ENCODE measurements at places on chromosomes 2 and 18.

DNA sequence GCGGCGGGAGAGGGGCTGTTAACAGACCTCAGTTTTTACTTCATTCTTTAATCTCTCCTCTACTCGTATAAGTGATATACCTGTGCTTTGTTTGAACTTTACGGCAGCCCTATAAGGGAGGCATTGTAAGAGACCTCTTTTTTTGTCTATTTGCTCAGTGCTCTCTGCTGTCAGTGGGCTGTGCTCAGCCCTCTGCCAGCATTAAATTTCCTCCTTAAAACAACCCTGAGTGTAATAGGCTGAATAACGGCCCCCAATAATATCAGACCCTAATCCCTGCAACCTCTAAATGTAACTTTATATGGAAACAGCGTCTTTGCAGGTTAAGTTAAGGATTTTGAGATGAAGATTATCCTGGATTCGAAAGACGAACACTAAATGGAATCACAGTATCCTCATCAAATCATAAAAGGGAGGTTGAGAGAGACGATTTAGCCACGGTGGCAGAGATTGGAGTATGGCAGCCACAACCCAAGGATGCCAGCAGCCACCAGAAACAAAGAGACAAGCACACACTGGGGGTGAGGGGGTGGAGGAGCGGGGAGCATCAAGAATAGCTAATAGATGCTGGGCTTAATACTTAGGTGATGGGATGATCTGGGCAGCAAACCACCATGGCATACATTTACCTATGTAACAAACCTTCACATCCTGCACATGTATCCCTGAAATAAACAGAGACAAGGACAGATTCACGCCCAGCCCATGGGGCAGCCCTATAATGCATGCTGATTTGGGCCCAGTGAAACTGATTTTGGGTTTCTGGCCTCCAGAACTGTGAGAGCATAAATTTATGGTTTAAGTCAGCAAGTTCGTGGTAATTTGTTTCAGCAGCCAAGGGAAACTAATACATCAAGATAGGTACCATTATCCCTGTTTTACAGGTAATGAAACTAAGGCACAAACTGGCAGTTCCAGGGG is 894 bp upstream of the FARSB start:
- no peak for DNase-seq

GRCh38 chr2:180723712-180724111 is 256.7 kb upstream of the UBE2E3 start:
- DNase-seq = no peak

- no peak for DNase-seq
These were observed 621.9 kb upstream of the SOX11 start for GRCh38 chr2:5070257-5070656.

- DNase-seq = no peak
These were observed 62.3 kb upstream of the NABP1 start for GRCh38 chr2:191615596-191615995.

DNA sequence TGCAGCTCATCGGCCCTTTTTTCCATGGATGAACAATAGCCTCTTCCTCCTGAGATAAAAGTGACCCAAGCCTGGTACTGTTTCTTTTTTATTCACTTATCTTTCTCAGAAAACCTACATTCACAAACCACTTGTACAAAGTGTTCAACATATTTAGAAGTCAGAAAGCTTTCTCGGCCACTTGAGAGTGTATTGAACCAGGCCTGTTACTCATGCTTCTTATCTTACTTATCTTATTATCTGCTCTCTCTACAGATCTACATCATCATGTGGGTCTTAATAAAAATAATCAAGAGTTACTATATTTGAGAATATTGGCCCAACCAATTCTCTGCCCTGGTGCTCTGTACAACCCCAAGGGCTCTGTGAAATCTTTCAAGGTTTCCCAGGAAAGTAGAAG is 242.1 kb downstream of the MREG start:
- DNase-seq = no peak

GRCh38 chr2:125086313-125087184 is 1061.5 kb downstream of the CNTNAP5 start:
- DNase-seq = no peak

- no peak for DNase-seq
These were observed 153.2 kb downstream of the RTP5 start for GRCh38 chr2:242022550-242023290.

DNA sequence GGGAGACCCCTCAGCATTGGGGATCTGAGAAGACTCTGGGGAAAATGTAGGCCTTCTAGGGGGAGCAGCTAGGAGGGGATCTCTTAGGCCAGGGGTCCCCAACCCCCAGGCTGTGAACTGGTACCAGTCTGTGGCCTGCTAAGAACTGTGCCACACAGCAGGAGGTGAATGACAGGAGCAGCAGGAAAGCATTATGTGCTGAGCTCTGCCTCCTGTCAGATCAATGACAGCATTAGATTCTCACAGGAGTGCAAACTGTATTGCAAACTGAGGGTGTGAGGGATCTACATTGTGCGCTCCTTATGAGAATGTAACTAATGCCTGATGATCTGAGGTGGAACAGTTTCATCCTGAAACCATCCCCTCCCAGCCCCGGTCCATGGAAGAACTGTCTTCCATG is 127.3 kb downstream of the SCG2 start:
- no peak for DNase-seq

GRCh38 chr2:218298314-218298875 is 6.1 kb upstream of the TMBIM1 start:
- DNase-seq = no peak

Measured in activated CD4-positive, alpha-beta T cell treated with anti-CD3 and anti-CD28 coated beads for 4 hours (primary cell).